ENCODE measurements at places on chromosomes 7 and 10.

- peak; percentile 71 for ATAC-seq
Observed at GRCh38 chr7:1087952-1088920, at the start of gene GPER1. TSS of gene GPER1 (plus strand) at chr7:1088113. CDS start at chr7:1091729, 3,616 bp downstream.

GRCh38 chr7:66036382-66036781, 39.2 kb upstream of the ASL start:
- ATAC-seq, result no peak

GRCh38 chr10:98758463-98758862, 311.7 kb upstream of the HPS1 start:
- ATAC-seq, result no peak

- no peak for ATAC-seq
Observed at GRCh38 chr10:111077785-111078504, 1.1 kb downstream of the ADRA2A start.

GRCh38 chr10:44627591-44628354, 242.9 kb upstream of the CXCL12 start:
- no peak for ATAC-seq

DNA sequence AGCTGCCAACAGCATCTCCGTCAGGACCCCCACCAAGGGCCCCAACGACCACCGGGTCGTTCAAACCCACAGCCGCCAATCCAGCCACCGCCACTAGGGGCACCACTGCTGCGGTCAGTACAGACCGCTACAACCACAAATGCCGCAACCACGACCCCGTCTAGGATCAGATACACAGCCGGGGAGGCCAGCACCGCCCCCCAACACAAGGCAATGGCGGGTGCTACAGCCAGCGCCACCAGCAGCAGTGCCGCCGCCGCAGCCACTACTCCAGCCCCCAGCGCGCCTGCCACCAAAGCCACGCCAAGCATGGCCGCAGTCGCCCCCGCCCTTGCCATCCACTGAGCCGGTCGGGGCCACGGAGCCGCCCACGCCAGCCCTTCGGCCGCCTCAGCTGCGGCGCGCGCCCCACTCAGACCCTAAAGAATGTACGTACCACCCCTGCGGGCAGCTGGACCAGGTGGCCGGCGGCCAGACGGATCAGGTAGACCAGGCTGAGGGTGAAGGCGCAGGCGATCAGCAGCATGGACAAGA, 473 bp downstream of the CYP51A1 start:
- peak; percentile 51 for ATAC-seq
